ENCODE measurements at places on chromosomes 1 and 21. TPM values are rescaled to one million over a fixed set of nuclear protein-coding genes. Genes with fewer than 3 reads are reported as not detected.
A peak's percentile ranks its signal among the peaks of the same experiment; 100 is the strongest.

- no peak overlapping the region for H3K4me3 ChIP-seq
- H3K4me1 ChIP-seq = no peaks in the 10 kb centered on the region
- no peak for DNase-seq
- H3K27me3 ChIP-seq = peaks cover 3% of the 10 kb centered on the region
Observed at GRCh38 chr1:7570311-7570710, 200.8 kb upstream of the VAMP3 start.

DNA sequence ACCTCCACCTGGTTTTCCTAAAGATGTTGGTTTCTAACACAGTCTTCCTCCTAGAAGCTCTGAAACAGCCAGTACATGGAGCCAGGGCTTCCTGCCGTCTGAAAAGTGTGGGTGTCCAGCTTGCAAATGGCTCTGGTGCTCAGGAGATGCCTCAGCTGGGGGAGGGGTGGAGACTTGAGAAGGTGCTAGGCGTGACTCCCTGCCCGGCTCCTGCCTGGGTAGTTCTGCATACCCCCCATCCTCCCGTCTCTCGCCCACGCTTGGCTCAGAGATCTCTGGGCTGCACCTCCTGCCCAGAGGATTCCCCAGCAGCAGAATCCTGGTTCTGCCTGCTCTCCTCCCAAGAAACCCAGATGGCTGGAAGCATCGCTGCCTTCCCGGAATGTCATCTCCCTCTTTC, 16.9 kb downstream of the STUM start:
- no peak overlapping the region for H3K27ac ChIP-seq
- no peaks in the 10 kb centered on the region for H3K36me3 ChIP-seq
- no peak overlapping the region for H3K4me3 ChIP-seq
- H3K4me1 ChIP-seq = no peaks in the 10 kb centered on the region
- DNase-seq = no peak
- H3K27me3 ChIP-seq = peaks cover 14% of the 10 kb centered on the region

GRCh38 chr1:36947384-36947783, 86.9 kb downstream of the GRIK3 start:
- no peaks in the 10 kb centered on the region for H3K4me1 ChIP-seq
- H3K4me3 ChIP-seq = no peak overlapping the region

DNA sequence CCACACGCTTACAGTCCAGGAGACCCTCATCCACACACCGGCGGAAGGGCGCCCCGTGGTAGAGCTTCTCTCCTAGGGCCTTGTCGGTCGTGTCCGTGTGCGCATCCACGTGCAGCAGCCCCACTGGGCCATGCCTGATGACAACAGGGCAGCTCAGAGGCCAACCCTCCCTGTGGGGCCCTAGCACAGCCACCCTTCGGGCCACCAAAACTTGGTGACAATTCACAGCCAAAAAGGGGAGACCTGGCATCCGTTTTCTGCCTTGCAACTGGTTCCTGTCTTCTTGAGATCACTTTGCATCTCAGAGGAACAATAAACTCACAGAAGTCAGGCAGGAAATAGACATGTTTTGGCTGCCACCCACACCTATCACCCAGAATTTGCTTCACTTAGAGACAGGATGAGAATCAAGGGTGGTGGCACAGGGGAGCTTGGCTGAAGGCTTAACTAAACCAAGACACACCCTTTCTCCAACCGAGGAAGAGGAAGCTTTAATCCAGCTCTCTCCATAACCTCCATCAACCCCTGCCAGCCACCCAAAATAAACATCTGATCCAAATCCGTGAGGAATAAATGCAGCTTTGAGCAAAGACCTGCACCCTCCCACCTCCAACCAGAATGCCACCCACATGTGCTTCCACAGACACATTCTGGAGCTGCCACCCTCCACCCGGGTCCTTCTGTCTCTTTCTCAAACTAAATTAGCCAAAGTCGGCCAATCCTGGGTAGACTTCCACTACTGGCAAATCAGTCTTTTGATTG, 5.7 kb downstream of the AGMAT start:
- H3K4me1 ChIP-seq = peaks cover 46% of the 10 kb centered on the region
- peak overlapping the region; percentile 98 for H3K27ac ChIP-seq
- peak overlapping the region; percentile 34 for H3K4me3 ChIP-seq
- H3K27me3 ChIP-seq = no peaks in the 10 kb centered on the region

IFNGR2 gene
- 0.96 TPM for total RNA-seq
